Right atrium auricular region (tissue), 2 donors: ENCODE measurements at places on chromosomes 5 and 9. TPM values are rescaled to one million over a fixed set of nuclear protein-coding genes. Genes with fewer than 3 reads are reported as not detected.

PRR16 gene
- 1.7 TPM for total RNA-seq

IL11RA gene
- 58.2 TPM for total RNA-seq

SPTLC1 gene
- 40.6 TPM for total RNA-seq

TNFSF8 gene
- 0.22 TPM for total RNA-seq

RLN2 gene
- total RNA-seq = 0.41 TPM

FGD3 gene
- 3.3 TPM for total RNA-seq

SLC45A2 gene
- total RNA-seq = 0.82 TPM

SLIT3 gene
- 85.8 TPM for total RNA-seq

ADAMTS16 gene
- total RNA-seq = not detected

PCDHGB3 gene
- total RNA-seq = 5.4 TPM

DOCK2 gene
- 3.7 TPM for total RNA-seq

PAEP gene
- not detected for total RNA-seq

BTNL8 gene
- 0.59 TPM for total RNA-seq

ANXA2R gene
- total RNA-seq = 0.63 TPM

CATSPER3 gene
- 0.39 TPM for total RNA-seq

AK8 gene
- 0.19 TPM for total RNA-seq

ZNG1C gene
- 8.4 TPM for total RNA-seq

IL12B gene
- total RNA-seq = not detected

SH3GL2 gene
- total RNA-seq = 0.28 TPM

WHRN gene
- total RNA-seq = 2.6 TPM

TAF11L5 gene
- total RNA-seq = not detected

SPATA9 gene
- total RNA-seq = 0.30 TPM

LCNL1 gene
- 1.1 TPM for total RNA-seq

ACSL6 gene
- total RNA-seq = 1.6 TPM

PCDHGA4 gene
- 4.4 TPM for total RNA-seq

HSD17B3 gene
- not detected for total RNA-seq

AFAP1L1 gene
- total RNA-seq = 48.9 TPM

LPAR1 gene
- total RNA-seq = 20.2 TPM

PRLR gene
- 0.15 TPM for total RNA-seq

SLC31A2 gene
- 9.5 TPM for total RNA-seq

EHMT1 gene
- total RNA-seq = 24.1 TPM

DRD1 gene
- total RNA-seq = not detected

SH3PXD2B gene
- total RNA-seq = 7.2 TPM

HAPLN1 gene
- 0.19 TPM for total RNA-seq

CDKN2B gene
- total RNA-seq = 3.9 TPM

MAMDC2 gene
- 32.5 TPM for total RNA-seq

CCL28 gene
- 1.3 TPM for total RNA-seq

C5orf58 gene
- total RNA-seq = not detected

RANBP3L gene
- total RNA-seq = 0.98 TPM

ADAMTSL2 gene
- 4.9 TPM for total RNA-seq

EQTN gene
- total RNA-seq = not detected
